Kasumi-1 (cell line): ENCODE measurements at places on chromosomes 12 and 14.

DNA sequence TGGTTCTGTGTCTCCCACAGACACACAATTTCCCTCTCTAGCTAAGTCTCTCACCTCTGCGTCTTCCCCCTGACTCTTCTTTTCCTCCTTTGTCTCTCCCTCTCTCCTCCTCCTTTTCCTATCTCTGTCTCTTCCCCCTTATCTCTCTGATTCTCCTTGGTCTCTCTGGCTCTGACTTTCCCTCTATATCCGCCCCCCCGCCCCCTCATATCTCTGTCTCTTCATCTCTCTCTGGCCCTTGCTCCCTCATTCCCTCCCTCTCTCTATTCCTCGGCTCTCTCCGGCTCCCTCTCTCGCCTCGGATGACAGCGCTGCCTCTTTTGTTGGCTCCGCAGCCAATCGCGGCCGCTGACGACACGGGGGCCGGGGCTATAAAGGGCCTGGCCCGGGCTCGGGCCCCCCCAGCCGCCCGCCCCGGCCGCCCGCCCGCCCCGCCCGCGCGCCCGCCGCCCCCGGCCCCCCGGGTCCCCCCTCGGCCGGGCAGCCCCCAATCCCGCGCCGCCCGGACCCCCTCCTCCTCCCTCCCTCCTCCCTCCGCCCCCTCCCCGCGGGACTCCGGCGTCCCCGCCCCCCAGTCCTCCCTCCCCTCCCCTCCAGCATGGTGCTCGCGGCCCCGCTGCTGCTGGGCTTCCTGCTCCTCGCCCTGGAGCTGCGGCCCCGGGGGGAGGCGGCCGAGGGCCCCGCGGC is at the start of gene GDF11:
GDF11 (plus strand) TSS at position 404 of the 687 bp plus-strand sequence; CDS start at position 599, 195 bp downstream.
- peak; percentile 83 for DNase-seq

DNA sequence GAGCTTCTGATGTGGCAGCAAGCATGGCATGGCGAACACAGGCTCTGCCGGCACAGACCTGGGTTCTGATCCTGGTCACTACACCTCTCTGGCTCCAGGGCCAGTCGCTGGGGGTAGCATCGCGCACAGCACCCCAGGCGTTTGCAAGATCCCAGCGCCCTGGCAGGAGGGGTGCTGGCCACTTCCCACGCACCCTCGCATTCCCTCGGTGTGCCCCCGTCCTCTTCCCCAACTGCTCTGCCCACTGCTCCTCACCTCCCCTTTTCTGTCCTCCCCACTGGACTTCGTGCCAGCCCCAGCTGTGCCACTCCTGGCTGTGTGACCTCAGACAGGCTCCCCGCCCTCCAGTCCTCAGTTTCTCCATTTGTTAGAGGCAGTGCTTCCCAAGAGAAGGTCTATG is 2.8 kb downstream of the CDK2AP1 start:
- no peak for DNase-seq

DNA sequence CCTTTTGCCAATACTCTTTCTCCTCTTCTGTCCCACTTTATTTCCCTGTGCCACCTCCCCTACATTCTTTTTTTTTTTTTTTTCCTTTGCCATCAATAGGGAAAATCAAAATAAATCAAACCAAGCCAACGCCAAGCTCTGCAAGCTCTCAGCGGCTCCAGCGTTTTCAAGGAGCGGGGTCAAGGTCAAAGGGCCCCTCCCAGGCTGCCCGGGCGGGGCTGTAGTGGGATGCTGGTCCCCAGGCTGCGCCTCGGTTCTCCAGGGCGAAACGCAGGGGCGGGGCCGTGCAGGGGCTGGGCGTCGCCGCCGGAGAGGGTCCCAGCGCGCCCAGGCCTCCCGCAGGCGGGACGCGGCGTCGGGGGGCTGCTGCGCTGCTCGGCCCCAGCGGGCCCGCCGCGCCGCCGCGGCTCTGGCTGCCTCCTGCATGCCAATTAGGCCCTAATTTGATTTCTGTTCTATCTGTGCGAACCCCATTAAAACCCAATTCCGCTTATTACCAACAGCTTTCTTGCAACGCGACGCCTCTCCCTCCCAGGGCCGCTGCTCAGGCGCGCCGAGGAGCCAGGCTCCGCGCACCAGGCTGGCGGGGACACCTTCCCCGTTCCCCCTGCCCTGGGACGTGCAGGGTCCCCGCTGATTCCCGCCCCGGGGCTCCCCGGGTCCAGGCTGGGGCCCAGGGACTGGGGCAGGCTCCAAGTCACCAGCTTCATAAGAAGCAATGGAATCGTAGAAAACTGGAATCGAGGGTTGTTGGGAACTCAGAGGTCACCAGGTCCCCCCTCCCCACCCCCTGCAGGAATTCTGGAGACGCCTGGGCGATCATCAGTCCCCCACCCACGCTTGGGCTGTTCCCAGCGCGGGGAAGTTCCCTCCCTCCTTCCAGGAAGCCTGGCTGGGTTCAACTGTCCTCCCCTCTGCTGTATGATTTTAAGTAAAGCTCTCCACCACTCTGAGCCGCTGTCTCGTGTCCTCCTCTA is 50.7 kb upstream of the MAP1LC3B2 start:
- no peak for DNase-seq

GRCh38 chr12:53495903-53496751 is 3.1 kb downstream of the MAP3K12 start:
- DNase-seq = no peak

DNA sequence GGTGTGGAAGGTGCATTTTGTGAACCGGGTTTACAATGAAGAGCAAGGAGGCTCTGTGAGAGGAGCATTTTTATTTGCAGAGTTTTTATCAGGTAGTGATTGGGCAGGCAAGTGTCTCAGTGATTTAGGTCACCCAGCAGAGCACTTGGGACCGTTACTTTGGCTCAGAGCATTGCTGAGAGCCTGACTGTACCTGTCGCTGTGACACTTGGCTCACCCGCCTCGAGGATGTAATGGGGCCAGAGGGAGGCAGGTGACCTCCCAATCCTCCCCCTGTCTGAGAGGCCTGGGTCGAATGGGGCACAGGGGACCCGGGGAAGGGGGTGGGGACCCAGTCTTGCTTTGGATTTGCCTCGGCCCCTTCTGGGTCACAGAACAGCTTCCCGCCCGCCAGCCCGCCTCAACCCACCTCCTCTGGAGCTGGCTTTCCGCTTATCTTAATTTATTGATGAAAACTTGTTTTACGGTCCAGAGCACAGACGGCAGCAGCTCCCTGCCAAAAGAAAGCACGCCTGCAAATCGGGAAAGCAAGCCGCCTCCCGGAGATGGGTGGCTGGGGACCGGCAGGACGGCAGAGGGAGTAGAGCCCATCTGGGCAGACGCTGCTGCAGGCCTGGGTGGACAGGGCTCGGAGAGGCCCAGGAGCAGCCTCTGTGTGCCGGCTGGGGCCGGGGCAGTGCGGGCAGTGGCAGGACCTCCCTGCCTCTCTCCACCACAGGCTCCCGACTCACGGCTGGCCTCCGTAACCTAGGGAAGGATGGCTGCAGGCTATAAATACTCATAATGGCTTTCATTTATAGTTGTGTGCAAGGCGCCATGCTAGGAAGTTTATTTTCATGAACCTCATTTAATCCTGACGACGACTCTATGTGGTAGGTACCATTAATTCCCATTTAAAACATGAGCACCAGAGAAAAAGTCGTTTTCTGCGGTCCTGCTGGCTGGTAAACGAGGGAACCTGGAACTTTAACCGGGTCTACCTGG is 187.1 kb downstream of the TSPAN9 start:
- DNase-seq = no peak

DNA sequence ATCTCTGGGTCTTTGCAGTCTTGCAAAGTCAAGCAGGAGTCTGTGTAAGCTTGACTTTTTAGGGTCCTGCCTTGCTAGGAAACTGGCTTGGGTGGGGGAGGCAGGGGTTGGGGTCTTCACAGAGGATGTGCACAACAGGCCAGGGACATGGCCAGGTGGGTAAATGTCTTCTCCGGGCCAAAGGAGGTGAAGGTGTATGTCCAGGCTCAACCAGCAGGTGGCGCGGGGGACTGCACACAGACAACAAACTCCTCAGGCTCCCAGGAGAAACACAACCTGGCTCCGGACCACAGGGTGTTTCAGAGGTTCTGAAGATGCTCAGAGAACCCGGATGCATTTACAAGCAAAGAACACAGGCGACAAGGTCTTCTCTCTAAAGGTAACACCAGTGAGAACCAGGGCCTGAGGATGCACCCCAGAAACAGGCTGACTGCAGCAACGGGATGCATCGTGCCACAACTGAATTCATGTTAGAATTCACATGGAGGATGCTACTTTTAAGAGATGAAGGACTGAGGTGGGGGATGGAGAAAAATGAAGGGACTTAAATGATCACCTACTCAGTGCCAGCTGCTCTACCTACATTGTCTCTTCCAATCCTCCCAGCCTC is 56.0 kb downstream of the PLEKHG3 start:
- peak; percentile 22 for DNase-seq

- DNase-seq = no peak
These were observed 75.3 kb downstream of the PPFIA2 start for GRCh38 chr12:81683881-81684280.

DNA sequence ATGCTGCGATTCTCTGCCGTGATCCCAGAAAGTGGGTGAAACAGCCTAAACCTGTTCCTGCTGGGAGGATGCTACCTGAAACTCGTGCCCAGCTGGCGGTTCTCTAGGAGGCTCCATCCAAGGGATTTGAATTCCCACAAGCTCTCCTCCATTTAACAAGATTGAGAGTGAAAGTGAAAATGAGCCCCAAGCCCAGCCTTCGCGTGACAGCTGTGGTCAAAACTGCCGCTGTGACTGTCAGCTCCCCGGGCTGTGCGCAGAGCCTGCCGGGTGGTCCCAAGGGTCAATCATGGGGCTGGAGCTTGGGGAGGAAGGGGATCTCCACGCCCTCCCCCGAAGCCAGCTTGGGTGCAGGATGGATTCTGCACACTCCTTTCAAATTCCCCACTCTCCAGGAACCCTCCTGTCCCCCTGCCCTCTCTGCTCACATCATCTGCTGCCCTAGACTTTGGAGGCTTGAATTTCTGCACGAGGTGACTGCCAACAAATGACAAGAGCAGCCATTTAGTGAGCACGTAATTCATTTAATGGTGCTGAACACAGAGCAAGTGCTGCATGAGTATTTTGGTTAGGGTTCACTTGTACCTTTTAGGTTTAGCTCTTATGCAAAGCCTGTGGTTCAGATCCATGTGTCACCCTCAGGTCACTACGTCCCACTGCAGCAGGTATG is 5.3 kb downstream of the ASB2 start:
- DNase-seq = no peak

- DNase-seq = no peak
These were observed 84.9 kb downstream of the ASCL4 start for GRCh38 chr12:107859367-107859766.

- no peak for DNase-seq
These were observed 176.2 kb upstream of the NOVA1 start for GRCh38 chr14:26773906-26774593.

- no peak for DNase-seq
These were observed 671.3 kb upstream of the TBX3 start for GRCh38 chr12:115355301-115355700.

- no peak for DNase-seq
These were observed 17.0 kb upstream of the BCL11B start for GRCh38 chr14:99288948-99289347.

GRCh38 chr12:100789146-100789545 is 5.4 kb upstream of the ANO4 start:
- no peak for DNase-seq

DNA sequence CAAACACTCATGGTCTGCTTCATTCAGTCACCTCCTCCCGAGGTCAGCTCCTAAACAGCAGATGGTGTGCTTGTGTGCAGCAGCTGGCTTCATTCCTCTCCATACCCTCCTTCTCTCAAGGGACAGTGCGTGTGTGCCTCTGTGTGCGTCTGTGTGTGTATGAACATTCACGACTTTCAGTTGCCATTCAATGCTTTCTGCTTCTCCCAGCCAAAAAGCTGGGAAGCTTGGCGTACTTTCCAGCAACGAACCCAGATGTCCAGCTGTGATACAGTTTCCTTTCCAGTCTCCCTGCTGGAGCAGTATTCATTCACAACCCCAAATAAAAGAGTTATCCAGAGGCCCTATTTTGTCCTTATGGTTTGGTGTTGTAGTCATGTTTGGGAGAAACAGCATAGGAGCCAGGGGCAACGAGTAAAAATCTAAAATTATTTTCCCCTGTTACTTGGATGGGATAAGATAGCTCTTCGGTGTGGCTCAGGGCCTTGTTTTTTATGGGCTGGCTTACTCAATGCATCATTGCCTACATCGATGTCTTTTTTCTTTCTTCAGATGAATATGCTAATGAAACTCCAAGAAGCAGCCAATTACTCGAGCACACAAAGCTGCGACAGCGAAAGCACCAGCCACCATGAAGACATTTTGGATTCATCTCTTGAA is 379.3 kb downstream of the NAV3 start:
- DNase-seq = no peak

DNA sequence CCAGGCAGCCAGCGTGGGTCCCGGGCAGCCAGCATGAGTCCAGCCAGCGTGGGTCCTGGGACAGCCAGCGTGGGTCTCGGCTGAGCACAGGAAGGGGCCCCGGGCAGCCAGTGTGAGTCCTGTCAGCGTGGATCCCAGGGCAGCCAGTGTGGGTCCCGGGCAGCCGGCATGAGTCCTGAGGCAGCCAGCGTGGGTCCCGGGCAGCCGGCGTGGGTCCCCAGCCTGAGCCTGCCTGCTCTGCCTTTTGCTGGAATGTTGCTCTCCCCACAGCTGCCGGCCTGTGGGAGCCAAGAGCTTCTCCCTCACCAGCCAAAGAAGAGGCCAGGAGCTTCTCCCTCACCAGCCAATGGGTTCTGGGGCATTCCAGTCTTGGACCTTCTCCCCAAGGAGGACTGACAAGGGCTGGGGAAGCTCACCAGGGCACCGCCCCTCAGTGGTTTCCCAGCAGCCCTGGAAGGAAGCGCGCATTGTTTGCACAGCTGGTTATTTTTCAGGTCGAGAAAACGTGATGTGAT is 15.0 kb upstream of the RFLNA start:
- no peak for DNase-seq

GRCh38 chr14:26941521-26941920 is 343.7 kb upstream of the NOVA1 start:
- DNase-seq = no peak

GRCh38 chr14:22497144-22497423 is 91.9 kb downstream of the DAD1 start:
- no peak for DNase-seq

- DNase-seq = no peak
These were observed 18.6 kb upstream of the TDRD9 start for GRCh38 chr14:103909531-103910261.

- DNase-seq = peak; percentile 61
These were observed 71.0 kb downstream of the ESRRB start for GRCh38 chr14:76446921-76447320.

- no peak for DNase-seq
These were observed 184.0 kb upstream of the PARP11 start for GRCh38 chr12:4056910-4057845.

DNA sequence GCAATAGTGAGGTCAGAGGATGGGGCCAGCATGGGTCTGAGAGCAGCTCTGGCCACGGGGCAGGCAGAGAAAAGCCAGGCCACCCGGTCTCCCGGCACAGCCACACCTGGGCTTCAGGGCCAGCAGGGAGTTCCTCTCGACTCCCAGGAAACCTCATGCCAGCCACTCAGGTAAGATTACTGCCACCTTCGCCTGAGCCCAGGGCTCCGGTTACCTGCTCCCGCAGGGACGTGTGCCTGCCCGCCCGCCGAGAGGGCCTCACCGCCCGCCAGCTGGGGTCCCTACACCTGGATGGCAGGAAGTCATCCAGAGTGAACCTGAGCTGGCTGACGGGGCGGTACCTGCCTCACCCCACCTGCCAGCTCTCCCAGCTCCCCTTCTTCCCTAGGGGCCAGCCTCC is 7.3 kb downstream of the JAG2 start:
- no peak for DNase-seq
